ENCODE measurements at places on chromosomes 5 and 9.

- no peak for DNase-seq
Observed at GRCh38 chr5:97929383-97929782, 746.3 kb upstream of the RIOK2 start.

- peak; percentile 13 for DNase-seq
Observed at GRCh38 chr9:113876151-113876992, at the start of gene ZNF618. Gene ZNF618, plus strand, starts transcription at chr9:113876309. Its CDS starts 72 bp downstream, at chr9:113876381.

DNA sequence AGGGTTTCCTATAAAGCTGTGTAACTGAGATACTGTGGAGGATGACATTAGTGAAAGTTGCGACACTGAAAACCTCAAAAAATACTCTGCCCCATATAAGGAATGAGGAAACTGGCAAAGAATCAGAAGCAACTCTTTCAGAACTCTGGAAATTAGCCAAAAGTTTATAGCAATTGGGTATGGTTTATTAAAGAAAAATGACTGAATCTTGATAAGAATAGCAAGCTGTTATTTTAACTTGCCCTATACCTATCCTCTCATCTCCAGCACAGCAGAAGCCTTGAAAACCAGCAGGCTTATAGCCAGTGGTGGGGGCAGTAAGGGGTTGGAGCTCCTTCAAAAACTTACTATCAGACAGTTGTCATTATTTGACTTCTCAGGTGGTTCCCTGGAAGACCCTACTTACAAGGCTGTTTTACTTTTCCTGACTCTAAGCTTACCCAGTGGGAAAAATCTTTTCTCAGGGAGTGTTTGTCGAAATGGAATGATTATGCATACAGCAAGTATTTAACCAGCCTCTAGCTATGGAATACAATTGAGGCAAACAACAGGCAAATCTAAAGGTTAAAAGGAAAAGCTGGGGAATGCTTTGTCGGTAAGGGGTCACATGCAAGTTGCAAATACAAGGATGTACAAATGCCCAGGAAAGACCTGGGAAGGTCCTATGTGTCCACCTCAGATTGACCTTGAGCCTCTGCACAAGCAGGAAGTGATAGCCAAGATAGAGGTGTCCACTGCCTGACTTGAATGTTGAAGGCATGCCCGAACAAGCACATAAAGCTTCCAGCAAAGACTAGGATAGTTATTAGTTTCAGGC, 21.0 kb upstream of the FAM151B start:
- DNase-seq: no peak

DNA sequence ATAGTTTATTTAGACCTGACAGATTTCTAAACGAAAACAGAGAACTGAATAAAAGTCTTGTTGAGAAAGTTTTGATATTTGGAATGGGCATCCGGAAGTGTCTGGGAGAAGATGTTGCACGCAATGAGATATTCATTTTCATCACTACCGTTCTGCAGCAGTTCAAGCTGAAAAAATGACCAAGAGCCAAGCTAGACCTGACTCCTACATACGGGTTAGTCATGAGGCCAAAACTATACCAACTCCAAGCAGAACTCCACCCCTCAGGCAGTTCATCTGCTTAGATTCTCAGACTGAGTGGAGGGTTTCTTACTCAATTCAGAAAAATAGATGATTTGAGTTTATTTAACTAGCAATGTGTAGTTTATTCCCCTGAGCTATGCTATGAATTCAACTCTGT, 95.4 kb upstream of the ANXA1 start:
- no peak for DNase-seq

DNA sequence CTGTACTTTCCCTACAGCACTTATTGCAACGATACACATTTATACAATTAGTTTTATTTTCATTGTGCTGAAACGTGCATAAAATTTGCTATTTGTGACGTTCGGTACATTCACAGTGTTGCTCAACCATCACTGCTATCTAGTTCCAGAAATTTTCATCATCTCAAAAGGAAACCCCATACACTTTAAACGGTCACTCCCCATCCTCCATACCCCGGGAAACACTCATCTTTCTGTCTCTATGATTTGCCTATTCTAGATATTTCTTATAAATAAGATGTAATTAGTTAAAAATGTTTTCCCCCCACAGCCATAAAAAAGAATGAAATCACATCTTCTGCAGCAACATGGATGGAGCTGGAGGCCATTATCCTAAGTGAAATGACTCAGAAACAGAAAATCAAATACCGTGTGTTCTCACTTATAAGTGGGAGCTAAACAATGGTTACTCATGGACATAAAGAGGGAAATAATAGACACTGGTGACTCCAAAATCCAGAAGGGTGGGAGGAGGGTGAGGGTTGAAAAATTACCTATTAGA, 40.2 kb upstream of the TEX48 start:
- DNase-seq: no peak

DNA sequence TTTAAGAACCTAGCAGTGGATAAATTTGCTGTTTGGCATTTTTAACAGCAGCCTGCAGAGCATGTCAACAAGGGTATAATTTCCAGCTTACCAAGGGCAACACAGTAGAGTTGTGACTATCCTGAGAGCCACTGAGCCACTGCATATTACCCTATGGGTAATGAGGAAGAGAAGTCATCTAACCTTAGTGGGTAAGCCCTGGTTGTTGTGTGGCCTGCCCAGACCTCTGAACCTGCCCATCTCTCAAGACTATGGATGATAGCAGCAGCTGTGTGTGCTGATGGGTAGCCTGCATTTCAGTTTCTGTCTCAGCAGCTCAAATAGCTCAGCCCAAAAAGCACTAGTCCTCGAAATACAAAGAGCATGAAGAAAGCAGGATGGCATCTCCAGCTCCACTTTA, 56.1 kb upstream of the PIP5K1B start:
- no peak for DNase-seq

- DNase-seq: no peak
Observed at GRCh38 chr9:108815156-108815555, 40.6 kb downstream of the ACTL7B start.

DNA sequence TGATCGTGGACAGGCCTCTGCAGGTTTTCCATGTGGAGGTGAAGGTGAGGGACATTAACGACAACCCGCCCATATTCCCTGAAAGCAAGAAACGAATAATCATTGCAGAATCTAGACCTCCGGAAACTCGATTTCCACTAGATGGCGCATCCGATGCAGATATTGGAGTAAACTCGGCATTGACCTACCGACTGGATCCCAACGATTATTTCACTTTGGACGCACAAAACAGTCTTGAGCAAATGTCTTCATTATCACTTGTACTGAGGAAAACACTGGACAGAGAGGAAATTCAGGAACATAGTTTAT, 621 bp downstream of the PCDHA13 start:
- DNase-seq: no peak

- DNase-seq: no peak
Observed at GRCh38 chr5:126512451-126512850, 82.6 kb downstream of the ALDH7A1 start.

GRCh38 chr9:123999661-124000060, 11.9 kb upstream of the LHX2 start:
- DNase-seq: no peak

DNA sequence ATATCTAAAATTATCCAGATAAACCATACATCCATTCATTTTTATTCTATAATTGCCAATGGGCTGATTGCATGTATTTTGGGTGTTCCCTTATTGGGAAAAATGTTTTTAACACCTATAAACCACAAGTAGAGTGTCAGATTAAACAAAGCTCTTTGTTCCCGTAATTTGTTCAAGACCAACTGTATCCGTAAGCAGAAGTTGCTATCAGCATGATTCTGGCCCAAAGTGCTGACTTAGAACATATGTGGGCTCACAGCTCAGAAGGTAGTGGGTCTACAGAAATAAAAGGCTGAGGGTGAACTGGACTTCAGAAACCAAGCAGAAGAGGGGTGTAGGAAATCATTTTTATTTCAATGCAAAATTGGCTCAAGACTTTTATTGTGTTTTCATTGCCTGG, 23.5 kb upstream of the IL7R start:
- no peak for DNase-seq

DNA sequence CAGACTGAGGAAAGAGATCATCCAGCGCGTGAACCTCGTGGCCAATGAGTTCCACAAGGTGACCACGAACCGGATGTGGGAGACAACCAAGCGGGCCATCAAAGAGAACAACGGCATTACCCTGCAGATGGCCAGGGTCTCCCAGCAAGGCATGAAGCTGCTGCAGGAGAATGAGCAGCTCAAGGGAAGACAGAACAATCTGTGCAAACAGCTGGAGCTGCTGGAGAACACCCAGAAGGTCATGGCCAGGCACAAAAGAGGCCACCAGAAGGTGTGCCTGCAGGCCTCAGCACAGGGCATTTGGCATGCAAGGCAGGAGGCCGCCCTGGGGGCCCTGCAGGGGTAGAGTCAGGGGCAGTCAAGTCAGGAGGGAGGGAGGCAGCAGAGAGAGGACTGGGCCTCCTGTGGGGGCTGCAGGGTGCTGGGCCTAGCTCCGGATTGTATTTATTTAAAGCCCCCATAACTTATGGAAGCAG, 4.2 kb downstream of the PTRH1 start:
- no peak for DNase-seq

- no peak for DNase-seq
Observed at GRCh38 chr5:156354571-156354970, 27.6 kb downstream of the SGCD start.

DNA sequence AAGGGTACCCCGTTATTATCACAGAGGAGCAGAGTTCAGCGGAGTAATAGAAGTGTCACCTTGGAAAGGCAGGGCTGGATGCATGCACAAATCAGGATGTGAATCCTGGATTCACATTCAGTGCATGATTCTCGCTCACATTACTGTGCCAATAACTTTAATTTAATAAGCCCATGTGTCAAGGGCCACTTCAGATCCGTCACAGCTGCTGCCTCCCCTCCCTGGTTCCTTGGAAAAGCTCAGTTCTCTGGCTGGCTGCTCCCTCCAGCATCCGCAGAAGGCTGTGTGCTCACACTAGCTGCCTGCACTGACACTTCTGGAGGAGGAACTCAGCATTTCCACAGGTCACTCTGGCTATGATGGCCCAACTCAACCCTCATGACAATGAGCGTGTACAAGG, 256.8 kb upstream of the ADAMTS16 start:
- no peak for DNase-seq
